ENCODE measurements at places on chromosomes 4 and X. TPM values are rescaled to one million over a fixed set of nuclear protein-coding genes. Genes with fewer than 3 reads are reported as not detected.

The CTAG2 gene
- not detected for total RNA-seq

DNA sequence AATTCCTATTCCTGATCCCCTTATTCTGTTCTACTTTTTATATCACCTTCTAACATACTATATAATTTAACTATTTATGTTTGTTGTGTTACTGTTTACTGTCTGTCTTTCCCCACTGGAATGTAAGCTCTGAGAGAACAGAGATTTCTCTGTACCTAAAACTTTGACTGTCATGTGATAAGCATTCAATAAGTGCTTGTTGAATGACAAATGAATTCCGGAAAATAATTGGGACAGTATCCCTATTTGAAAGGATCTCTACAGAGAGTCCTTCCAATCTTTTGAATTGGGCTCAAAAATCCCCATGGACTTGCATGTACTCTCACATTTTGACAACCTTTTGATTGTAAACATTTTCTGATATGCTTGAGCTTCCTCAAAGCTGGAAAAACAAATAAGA lies 1.6 kb upstream of the MMGT1 start:
- H3K36me3 ChIP-seq = no peaks in the 10 kb centered on the region
- no peaks in the 10 kb centered on the region for H3K27me3 ChIP-seq
- no peak overlapping the region for H3K4me3 ChIP-seq
- DNase-seq = no peak
- H3K4me1 ChIP-seq = peaks cover 7% of the 10 kb centered on the region
- H3K27ac ChIP-seq = no peak overlapping the region

The CLNK gene
- not detected for total RNA-seq

DNA sequence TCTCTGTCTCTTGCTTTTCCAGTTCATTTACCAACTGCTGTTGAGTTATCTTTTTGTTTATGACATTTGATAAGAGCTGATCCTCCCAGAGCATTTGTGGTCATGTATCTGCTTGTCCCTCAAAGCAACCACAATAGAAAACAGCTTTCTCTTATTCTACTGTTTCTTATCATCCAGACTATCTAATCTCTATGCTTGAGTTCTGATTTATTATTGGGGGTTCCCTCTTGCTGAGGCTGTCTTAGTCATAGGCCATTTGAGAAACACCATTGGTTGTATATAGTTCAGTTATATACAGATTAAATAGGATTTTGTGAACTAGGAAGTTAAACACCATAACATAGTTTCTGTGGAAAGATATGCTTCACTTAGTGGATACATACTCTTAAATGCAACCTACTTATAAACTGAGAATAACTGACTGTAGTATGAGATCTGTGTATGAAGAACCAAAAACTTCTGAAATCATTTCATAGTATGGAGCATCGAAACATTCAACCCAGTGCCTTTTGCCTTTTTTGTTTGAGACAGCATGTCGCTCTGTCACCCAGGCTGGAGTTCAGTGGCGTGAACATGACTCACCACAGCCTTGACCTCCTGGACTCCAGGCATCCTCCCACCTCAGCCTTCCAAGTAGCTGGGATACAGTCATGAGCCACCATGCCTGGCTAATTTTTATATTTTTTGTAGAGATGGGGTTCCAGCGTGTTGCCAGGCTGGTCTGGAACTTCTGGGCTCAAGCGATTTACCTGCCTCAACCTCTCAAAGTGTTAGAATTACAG lies 75.8 kb downstream of the STIM2 start:
- H3K27ac ChIP-seq = no peak overlapping the region
- no peak overlapping the region for H3K4me3 ChIP-seq
- no peak for DNase-seq
- no peaks in the 10 kb centered on the region for H3K4me1 ChIP-seq
- H3K36me3 ChIP-seq = no peaks in the 10 kb centered on the region
- no peaks in the 10 kb centered on the region for H3K27me3 ChIP-seq

DNA sequence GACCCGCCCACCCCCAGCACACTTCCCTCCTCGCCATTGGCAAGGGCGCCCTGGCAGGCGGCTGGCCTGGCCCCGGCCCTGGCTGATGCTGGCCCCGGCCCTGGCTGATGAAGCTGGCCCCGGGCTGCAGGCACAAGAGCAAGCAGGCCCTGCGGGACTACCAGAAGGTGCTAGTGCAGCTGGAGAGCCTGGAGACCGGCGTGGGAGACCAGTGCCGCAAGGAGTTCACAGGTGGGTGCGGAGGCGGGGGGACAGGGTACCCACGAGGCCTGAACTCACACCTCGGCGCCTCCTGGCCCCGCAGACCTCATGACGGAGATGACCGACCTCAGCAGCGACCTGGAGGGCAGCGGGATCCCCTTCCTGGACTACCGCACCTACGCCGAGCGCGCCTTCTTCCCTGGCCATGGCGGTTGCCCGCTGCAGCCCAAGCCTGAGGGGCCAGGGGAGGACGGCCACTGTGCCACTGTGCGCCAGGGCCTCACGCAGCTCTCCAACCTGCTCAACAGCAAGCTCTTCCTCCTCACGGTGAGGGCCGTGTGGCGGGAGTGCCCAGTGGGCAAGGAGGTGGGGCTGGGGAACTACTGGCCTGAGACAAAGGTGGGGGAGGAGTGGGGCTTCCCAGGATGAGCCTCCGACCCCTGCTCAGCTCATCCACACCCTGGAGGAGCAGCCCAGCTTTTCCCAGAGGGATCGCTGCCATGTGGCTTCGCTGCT lies 6.1 kb upstream of the SRPK3 start:
- no peaks in the 10 kb centered on the region for H3K27me3 ChIP-seq
- peaks cover 21% of the 10 kb centered on the region for H3K36me3 ChIP-seq
- no peaks in the 10 kb centered on the region for H3K4me1 ChIP-seq
- no peak overlapping the region for H3K4me3 ChIP-seq
- H3K27ac ChIP-seq = no peak overlapping the region

Measured in ascending aorta (tissue), 2 donors.